Activated T-cell treated with anti-CD3 and anti-CD28 coated beads, Interleukin-2, amount 50 U/mL, for 4 hours (primary cell): ENCODE measurements at places on chromosomes 5 and 9. TPM values are rescaled to one million over a fixed set of nuclear protein-coding genes. Genes with fewer than 3 reads are reported as not detected.

DNA sequence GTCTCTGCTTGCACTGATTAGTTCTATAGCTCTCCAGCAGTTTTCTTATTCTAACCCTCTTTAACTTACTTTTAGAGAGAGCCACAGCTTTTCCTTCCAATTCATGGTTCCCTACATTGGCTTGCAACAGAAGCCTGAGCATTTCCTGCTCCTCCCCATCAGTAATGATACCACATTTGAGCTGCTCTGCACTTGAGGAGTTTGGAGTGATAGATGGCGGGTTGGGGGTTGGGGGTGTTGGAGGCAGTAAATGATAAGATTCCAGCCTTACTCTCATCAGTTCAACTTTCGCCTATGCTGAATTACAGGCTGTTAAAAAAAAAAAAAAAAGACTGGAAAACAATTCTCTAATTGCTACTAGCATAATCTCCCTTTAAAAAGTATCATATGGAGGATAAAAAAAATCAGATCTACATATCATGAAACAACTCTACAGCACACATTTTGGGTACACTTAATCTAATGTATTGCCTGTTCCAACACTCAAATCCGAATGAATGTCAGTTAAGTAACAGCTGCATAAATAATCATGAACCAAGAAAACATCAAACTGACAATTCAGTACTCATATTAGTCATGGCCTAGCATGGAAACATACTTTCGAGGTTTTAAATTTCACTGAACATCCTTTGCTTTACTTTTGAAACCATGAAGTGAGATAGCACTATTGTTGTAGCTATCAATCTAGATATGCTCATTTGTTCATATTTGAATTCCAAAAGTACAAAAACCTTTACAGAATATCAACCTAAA is 224.7 kb downstream of the NFIB start:
- no peak for DNase-seq

- no peak for DNase-seq
Observed at GRCh38 chr9:69546265-69546664, 125.9 kb downstream of the APBA1 start.

- no peak for DNase-seq
Observed at GRCh38 chr5:176774216-176775171, 35.9 kb upstream of the UNC5A start.

TAF7 gene
- 73.8 TPM for total RNA-seq
